ENCODE measurements at places on chromosomes 16 and 17.

- DNase-seq: no peak
These were observed 390 bp downstream of the SEZ6L2 start for GRCh38 chr16:29898804-29899515.

GRCh38 chr16:77558786-77559185 is 124.0 kb upstream of the ADAMTS18 start:
- no peak for DNase-seq

DNA sequence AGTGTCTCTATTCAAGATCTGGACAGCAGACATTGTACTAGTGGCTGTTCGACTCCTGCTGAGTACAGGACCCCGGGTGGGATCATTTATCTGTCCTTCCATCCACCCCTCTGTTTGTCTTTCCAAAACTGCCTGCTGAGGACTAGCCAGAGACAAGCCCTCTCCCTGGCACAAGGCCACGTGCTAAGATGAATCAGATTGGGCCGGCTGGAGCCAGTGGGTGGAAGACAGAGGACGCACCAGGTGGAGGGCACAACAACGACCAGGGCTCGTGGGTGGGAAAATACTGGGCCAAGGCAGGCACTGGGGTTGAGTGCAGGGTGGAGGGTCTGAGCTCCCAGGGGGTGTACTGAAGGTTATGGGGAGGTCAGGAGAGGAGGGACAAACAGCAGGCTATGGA is 1.4 kb upstream of the CA7 start:
- DNase-seq: no peak

GRCh38 chr17:31472137-31472536 is 80.7 kb downstream of the RAB11FIP4 start:
- no peak for DNase-seq

GRCh38 chr16:27318392-27319256 is 4.8 kb downstream of the IL4R start:
- DNase-seq: no peak
